Thymus (tissue), 14 donors: ENCODE measurements at places on chromosomes 7 and 10. TPM values are rescaled to one million over a fixed set of nuclear protein-coding genes. Genes with fewer than 3 reads are reported as not detected.

Gene ADCY1
- polyA plus RNA-seq: 0.27 TPM

Gene PNLIPRP3
- 0.23 TPM for polyA plus RNA-seq

Gene HTR7
- 0.09 TPM for polyA plus RNA-seq

Gene POU6F2
- polyA plus RNA-seq: 0.07 TPM

Gene SLC35G1
- 3.0 TPM for polyA plus RNA-seq

Gene MAT1A
- polyA plus RNA-seq: 0.46 TPM

Gene ANKRD61
- 0.21 TPM for polyA plus RNA-seq

Gene MOGAT3
- polyA plus RNA-seq: 0.11 TPM

Gene ADAMTS14
- 1.2 TPM for polyA plus RNA-seq

Gene GIMAP1
- 10.7 TPM for polyA plus RNA-seq

Gene PRR15
- 0.39 TPM for polyA plus RNA-seq

Gene BHLHA15
- 0.07 TPM for polyA plus RNA-seq

Gene TRIM50
- 0.21 TPM for polyA plus RNA-seq

Gene GJD4
- 0.07 TPM for polyA plus RNA-seq

Gene PAX4
- polyA plus RNA-seq: 0.11 TPM

Gene MPP7
- polyA plus RNA-seq: 5.1 TPM

Gene CCDC3
- 52.4 TPM for polyA plus RNA-seq

Gene RASA4B
- 14.7 TPM for polyA plus RNA-seq

Gene CPEB3
- 1.8 TPM for polyA plus RNA-seq

Gene CALN1
- 9.0 TPM for polyA plus RNA-seq

Gene ZCCHC24
- 5.4 TPM for polyA plus RNA-seq

Gene AKR1C8
- polyA plus RNA-seq: 0.09 TPM

Gene LLCFC1
- not detected for polyA plus RNA-seq

Gene LUC7L2
- 108 TPM for polyA plus RNA-seq

Gene ACTL6B
- 0.18 TPM for polyA plus RNA-seq

Gene CELF2
- polyA plus RNA-seq: 48.1 TPM

Gene ZEB1
- 17.8 TPM for polyA plus RNA-seq

Gene ENO4
- polyA plus RNA-seq: 0.11 TPM

Gene CLRN3
- 0.23 TPM for polyA plus RNA-seq

Gene GRID1
- polyA plus RNA-seq: 0.46 TPM

Gene GPR26
- 0.02 TPM for polyA plus RNA-seq

Gene CYP3A5
- polyA plus RNA-seq: 20.8 TPM

Gene AHR
- polyA plus RNA-seq: 16.8 TPM

Gene RPP30
- 47.1 TPM for polyA plus RNA-seq

Gene OPN4
- polyA plus RNA-seq: 0.09 TPM

Gene SPDYE6
- 0.16 TPM for polyA plus RNA-seq

Gene HPSE2
- 0.14 TPM for polyA plus RNA-seq

Gene TYW1B
- polyA plus RNA-seq: 3.0 TPM

Gene PVRIG
- polyA plus RNA-seq: 30.7 TPM

Gene SEC61A2
- 12.3 TPM for polyA plus RNA-seq

Gene HYAL4
- polyA plus RNA-seq: 0.30 TPM

Gene C10orf105
- polyA plus RNA-seq: 0.68 TPM

Gene PILRA
- polyA plus RNA-seq: 12.2 TPM
